Natural killer cell treated with Interleukin-12 subunit alpha and Interleukin-12 subunit beta and Interleukin-15 and Interleukin-18, amount 100 ng/mL, for 72 hours (primary cell): ENCODE measurements at places on chromosomes 3 and 15.

- DNase-seq = peak; percentile 63
Measured at GRCh38 chr3:123559040-123559861, 25.6 kb downstream of the HACD2 start.

DNA sequence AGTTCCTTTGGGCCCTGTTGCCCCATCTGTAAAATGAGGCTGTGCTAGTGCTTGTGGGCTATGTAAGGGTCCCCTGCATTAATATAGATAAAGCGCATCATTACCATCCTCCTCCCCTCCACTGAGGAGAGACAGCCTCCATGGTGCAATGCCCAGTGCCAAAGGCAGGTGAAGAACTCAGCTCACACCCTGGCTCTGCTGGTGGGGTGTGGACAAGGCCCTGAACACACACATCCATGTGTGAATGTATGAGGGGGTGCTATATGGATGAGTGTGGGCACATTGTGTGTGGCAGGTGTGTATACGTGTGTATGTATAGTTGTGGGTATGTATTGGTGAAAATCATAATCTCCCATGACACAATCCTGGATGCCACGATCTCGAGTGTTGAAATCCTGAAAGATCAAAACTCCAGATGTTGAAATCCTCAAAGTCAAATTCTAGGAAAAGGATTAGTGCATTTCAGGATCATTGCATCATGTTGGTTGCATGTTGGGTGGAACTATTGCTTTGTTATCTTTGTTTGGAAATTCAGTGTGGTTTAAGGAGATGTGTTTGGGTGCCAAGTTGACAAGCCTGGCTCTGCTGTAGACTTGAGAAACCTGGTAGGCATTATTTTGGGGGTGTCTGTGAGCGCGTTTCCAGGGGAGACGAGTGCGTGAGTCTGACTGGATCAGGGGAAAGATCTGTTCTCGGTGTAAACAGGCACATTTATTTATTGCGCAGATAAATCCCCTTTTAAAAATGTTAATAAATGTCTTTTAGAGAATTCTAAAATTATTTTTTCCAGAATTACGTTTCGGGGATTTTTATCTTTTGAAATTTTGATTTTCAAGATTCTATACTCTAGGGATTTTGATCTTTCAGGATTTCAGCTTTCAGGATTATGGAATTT, 42.0 kb upstream of the SEC61A1 start:
- DNase-seq = no peak

DNA sequence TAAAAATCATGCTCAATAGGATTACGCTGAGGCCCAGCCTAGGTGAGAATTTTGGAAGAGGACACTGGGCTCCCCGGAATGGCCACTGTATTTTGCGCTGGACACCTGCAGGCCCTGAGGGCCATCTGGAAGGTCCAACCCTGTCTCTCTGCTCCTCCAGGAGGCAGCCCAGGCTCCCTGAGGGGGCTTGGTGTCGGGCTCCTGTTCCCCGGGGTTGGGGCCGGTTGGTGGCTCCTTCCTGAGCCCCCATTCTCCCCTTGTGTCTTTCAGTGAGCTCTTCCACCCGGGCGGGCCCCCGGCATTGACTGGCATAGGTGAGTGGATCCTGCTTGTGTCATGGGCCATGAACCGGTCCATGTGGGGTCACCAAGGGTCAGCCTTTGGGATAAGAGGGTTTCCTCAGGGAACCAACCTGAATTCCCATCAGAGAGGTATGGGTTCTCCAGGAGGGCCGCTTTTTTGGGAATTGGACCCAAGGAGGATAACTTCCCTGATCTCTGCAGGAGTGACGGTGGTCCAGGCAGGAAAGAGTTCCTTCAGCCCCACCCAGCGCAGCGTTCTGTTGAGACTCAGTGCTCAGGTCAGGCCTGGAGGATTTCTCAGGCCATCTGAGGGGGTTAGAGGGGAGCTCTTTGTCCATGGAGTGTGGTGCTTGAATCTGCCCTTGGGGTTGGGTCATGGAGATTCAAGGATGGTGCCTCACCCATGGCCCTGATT, 187.8 kb downstream of the UBE3A start:
- DNase-seq = no peak

DNA sequence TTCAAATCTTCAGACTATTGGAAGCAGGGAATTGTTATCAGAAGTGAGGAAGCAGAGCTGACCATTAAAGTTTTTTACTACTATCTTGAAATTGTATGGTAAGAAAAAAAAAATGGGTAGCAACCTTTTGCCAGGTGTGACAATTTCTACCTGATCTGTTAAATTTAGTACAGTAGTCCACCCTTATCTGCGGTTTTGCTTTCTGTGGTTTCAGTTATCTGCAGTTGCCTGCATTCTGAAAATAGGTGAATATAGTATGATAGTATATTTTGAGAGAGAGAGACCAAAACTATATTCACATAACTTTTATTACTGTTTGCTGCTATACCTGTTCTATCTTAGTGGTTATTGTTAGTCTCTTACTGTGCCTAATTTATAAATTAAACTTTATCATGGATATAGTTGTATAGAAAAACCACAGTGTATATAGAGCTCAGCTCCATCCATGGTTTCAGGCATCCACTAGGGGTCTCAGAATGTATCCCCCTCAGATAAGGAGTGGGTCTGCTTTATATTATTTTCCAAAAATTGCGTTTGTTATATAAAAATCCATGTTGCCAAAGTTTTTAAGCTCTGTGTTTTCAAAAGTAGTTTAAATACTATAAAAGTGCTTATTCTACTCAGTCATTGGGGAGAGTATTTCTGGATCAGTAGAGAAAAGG, 69.9 kb downstream of the PTPRG start:
- no peak for DNase-seq

- DNase-seq = no peak
Measured at GRCh38 chr15:41482110-41482877, 11.4 kb upstream of the ITPKA start.

DNA sequence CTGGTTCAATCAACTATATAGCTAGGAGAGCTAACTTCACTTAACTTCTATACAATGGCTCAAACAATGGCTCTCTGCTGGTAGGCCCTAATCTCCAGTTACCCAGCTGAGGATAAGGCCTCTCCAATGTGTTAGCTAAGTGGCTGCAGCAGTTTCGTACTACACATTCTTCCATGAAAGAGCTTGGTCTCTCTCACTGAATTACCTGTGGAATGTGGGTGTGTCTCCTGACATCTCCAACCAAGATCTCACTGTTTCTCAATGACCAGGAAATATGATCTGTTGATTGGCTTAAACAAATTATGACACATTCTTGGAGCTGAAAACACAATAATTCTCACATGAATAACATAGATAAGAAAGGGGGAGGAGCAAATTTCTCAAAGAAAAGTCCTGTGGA, 169.8 kb upstream of the ROBO1 start:
- DNase-seq = no peak

DNA sequence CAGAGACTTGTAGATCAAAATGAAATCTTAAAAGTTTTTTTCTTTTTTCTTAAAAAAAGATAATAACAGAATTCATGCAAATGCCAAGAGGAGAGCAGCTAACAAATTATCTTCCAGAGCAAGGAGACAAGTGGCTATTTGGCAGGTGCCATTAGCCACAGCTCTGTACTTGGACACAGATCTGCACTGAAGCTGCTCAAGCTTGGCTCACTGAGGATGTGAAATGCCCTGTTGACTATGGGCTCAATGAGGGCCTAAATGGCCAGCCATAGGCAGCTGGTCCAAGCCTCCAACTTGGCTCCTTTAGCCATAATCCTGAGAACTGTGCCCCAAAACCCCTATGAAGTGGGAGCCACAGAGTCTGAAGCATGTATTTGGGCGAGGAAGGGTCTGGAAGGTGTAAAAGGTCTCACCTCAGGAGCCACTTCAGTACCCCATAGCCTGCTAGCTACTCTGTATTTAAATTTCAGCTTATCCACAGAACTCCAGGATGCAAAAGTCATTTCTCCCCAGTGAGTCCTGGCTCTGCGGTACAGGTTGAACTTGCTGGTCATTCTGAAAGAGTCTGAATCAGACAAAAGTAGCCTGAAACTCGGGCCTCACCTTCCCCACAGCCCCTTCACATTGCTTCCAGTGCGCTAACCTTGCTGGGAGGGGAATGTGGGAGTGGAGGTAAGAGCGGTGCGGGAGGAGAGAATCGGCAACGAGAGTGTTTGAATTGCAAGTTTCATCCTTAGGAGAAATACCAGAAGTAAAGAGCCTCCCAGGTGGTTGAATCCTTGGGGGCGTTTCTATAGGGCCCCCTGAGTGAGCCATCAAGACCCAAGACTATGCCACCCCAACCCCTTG, 48.0 kb downstream of the ZIC4 start:
- DNase-seq = no peak

DNA sequence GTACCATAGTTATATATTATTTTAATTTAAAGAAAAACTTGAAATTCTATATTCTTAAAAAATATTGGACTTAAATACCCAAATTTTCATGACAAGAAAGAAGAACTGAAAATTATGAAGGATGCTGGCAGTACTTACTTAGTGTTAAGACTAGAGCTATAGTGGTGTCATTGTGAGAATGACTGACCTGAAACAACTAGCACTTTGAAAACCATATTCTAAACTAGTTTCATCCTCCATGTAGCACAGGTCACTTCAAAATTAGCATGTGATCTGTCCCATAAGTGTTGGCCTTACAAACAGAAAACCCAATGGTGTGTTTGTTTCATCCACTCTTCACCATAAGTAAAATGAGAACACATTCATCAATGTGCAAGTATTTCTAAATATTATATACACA, 208.6 kb downstream of the ZIC4 start:
- no peak for DNase-seq

GRCh38 chr3:61442696-61443095, 118.7 kb upstream of the PTPRG start:
- DNase-seq = no peak

DNA sequence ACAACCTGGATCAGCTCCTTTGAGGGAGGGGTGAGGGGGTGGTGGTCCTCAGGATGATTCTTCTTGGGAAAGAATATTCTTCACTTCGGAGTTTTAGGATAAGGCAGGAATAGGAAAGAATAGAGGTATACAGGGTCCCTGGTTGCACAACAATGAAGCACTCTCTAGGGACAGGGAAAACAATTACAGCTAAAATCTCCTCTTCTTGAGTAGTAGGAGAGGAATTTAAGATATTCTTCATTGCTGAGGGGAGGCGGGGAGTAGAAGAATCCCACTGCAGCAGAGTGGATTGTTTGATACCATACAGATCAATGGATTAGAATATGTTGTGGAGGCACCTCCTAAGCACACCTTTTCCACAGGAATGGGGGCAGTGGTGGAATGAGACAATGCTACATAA, 20.5 kb downstream of the SLC9C1 start:
- no peak for DNase-seq

- DNase-seq = no peak
Measured at GRCh38 chr15:36666228-36666905, 86.9 kb downstream of the CDIN1 start.

DNA sequence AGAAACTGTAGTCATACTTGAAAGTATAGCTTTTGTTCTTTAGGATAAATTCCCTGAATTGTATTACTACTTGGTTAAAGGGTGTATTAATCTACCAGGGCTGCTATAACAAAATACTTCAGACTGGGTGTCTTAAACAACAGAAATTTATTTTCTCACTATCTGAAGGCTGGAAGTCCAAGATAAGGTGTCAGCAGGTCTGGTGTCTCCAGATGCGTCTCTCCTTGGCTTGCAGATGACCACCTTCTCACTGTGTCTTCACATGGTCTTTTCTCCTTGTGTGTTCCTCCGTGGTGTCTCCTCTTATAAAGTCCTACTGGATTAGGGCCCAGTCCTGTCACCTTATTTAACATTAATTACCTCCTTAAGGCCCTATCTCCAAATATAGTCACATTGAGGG, 33.7 kb downstream of the MED12L start:
- no peak for DNase-seq

- DNase-seq = no peak
Measured at GRCh38 chr15:92672102-92672501, 16.5 kb upstream of the FAM174B start.

GRCh38 chr15:68620721-68621527, 42.1 kb downstream of the CORO2B start:
- no peak for DNase-seq

DNA sequence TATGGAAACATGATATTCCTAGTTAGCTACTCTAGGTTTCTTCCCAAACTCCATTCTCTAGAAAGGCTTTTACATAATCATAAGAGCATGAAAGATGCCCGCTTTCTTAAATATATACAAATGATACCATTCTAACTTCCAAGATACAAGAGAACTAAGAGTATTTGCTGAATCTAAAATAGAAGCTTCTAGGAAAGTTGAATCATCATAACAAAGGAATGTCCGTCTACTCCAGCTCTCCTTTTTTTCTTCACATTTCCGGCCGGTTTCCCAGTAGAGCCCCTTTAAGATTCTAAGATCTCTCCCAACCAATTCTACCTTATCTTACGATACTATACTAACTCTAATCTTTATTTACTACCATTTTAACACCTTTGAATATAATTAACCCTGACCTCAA, 60.1 kb downstream of the RAD18 start:
- DNase-seq = no peak
